Left renal cortex interstitium (tissue), 4 donors: ENCODE measurements at places on chromosomes 11 and 22.

- DNase-seq, result peak; percentile 39
Measured at GRCh38 chr11:59802639-59803176, 7.9 kb downstream of the MRPL16 start.

DNA sequence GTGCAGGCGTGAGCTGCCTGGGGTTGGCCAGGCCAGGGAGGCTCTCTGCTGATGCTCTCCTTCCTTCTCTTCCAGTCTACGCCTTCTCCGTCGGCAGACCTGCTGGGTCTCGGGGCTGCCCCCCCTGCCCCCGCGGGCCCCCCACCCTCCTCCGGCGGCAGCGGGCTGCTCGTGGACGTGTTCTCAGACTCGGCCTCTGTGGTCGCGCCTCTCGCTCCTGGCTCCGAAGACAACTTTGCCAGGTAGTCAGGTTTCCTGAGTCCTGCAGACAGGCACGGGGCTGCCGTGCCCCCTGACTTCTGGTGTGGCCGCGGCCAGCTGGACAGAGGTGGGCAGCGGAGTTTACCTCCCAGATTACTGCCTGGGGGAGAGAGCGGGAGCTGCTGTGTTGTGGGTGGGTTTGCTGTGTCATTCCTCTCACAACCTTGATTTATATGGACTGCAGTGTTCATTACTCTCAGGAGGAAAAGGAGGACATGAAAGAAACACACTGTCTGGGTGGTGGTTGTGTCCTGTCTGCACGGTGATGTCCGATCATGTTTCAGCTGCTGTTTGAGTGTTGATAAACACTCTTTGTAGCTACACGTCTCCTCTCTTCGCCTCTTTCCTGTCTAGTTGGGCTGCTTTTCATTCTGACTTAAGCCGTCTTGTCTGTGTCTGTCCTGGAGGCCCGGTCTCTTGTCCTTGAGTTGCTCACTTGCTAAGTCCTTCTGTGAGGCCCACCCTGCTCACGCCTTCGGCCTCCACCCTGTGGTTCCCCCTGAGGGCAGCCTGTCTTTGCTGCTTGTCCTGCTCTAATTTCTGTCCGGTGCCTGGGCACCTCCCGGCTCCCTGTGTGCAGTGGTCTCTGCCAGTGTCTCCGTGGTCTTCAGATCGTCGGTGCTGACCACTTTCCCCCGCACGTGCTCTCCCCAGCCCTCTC lies 35.9 kb downstream of the MUC6 start:
- no peak for DNase-seq

- DNase-seq, result no peak
Measured at GRCh38 chr11:124938206-124938765, 2.4 kb upstream of the HEPACAM start.

- DNase-seq, result no peak
Measured at GRCh38 chr11:17541330-17541885, 2.8 kb downstream of the USH1C start.

GRCh38 chr11:131278472-131278871 lies 91.9 kb upstream of the NTM start:
- no peak for DNase-seq
